ENCODE measurements at places on chromosomes 1 and 21.

DNA sequence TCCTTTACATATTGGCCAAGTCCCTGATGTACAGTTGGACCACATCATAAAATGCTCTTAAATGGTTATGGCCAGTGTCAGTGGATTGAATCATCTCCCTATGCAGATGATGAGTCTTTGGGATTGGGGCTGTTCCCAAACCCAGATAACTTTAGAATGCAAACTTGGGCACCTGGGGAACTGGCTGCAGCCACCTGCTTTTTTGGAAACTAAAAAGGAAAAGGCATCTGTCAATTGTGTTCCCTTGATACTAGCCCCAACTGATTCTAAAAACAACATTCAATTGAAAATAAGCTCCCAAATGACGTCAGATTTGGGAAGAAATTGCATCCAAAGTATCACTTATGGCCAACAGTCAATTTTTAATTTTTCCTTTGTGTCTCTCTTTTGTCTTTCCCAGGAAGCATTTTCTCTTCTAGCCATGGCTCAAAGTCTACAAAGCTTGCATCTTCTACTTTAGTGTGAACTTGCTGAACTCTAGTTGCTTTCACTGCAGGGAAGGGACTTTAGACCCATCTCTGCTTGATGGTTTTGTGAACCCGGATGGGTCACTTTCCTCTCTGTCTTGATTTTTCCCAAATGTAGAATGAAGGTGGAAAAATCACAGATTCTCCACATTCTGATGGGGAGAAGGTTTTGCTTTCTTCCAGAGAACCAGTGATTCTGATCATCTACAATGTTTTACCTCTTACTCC is 402.3 kb upstream of the USP24 start:
- DNase-seq: no peak

DNA sequence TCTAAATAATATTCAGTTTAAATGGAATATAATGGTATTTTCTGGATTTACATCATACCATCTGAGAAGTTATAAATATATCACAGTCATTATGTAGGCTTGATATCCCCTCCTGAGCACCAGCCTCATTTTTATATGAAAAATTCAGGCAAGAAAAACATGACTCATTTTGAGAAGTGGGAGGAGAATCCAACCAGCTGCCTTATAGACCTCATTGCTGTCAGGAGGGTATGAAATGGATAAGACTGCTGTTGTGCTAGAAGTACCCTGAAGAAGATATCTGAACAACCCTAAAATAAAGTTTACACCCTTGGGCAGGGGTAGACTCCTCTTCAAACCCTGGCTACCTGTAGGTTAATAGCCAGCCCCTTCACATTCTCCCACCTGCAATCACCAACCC is 8.8 kb downstream of the GIPC2 start:
- DNase-seq: no peak

- no peak for DNase-seq
Measured at GRCh38 chr1:67748630-67749029, 63.6 kb downstream of the GADD45A start.

GRCh38 chr1:62706985-62707743 is 19.0 kb upstream of the DOCK7 start:
- DNase-seq: no peak

GRCh38 chr1:94949681-94950661 is 23.1 kb upstream of the CNN3 start:
- peak; percentile 98 for DNase-seq

DNA sequence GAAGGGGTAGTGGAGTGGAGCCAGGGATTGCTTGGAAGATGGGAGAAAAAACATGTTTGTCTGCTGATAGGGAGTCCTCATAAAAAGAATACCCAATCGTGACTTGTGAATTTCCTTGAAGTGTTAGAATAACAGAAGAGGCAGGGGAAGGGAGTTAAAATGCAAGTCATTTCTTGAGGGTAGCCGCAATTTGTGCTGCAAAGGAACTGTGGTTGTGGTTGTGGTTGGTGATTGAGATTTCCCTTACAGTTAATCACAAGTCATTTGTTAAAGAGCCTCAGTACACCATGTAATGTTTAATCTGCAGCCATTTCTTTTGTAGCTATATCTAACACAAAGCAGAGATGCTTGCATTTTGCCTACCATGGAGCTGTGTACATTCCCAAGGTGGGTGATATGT is 38.5 kb upstream of the EGLN1 start:
- DNase-seq: no peak

- peak; percentile 84 for DNase-seq
Measured at GRCh38 chr1:56821462-56821797, 2.2 kb upstream of the FYB2 start.
